Activated T-cell treated with anti-CD3 and anti-CD28 coated beads, Interleukin-2, amount 50 U/mL, for 1 hour (primary cell): ENCODE measurements at places on chromosomes 13 and 19.

GRCh38 chr19:32227561-32228165 is 117.7 kb upstream of the ZNF507 start:
- DNase-seq, result no peak

- no peak for DNase-seq
These were observed 1.7 kb downstream of the MCF2L start for GRCh38 chr13:112970552-112971287.

- no peak for DNase-seq
These were observed 129.2 kb downstream of the PAN3 start for GRCh38 chr13:28267497-28267896.

GRCh38 chr19:2659856-2660432 is 42.5 kb downstream of the GNG7 start:
- DNase-seq, result no peak

GRCh38 chr13:48680756-48681392 is 27.1 kb downstream of the CYSLTR2 start:
- DNase-seq, result no peak

DNA sequence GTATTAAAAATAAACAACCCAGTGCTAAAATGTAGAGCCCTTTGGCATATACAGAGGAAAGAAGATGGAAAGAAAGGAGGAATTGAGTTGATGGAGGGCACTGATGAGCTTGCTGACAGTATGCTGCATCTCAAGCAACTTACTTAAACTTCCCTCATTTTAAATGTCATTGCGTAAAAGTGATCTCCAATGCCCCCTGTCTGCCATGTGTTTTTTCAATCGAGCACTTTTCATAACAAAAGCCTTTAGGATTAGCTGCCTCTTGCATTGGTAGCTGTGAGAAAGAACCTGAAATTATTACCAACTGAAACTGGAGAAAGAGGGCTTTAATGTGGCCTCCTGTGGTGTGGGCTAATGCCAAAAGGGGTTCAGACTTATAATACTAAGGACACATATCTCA is 541.6 kb downstream of the SUCLA2 start:
- DNase-seq, result no peak

DNA sequence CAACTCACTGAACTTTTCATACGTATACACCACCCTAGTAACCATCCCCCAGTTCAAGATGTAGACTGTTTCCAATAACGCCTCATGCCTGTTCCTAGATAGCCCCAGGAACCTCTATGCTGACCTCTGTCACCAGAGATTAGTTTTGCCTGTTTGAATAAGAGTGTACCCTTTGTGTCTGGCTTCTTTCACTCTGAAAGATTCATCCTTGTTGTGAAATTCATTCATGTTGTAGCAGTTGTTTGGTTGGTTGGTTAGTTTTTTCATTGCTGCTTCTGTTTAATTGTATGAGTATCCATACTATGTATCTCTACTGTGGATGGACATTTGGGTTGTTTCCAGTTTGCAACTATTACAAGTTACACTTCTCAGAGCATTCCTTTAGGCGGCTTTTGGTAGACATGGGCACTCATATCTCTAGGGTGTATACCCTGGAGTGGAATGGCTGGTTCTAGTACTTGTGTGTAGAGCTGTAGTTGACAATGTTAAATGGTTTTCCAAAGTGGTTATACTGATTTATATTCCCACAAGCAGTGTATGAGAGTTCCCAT is 1.6 kb downstream of the RNASEH2B start:
- no peak for DNase-seq

GRCh38 chr19:13887517-13887916 is 10.6 kb downstream of the NANOS3 start:
- no peak for DNase-seq

DNA sequence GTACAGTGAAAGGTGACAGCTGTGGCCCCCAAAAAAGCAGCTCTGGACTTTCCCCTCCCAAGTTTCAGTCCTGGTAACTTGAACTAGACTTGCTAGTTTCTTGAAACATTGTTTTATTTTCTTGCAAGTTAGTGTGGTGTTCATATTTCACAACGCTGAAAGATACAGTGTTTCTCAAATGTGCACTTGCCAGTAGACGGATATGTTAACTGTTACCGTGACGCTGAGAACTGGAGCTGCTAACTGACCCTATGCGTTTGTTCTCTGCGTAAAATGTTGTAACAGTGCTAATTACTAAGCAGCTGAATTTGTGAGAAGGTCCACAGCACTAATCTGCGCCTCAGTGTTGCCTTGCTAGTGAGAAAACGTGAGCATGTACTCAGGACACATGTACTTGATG is 79.6 kb downstream of the GGACT start:
- DNase-seq, result no peak

GRCh38 chr19:42380155-42380554 is 9.9 kb downstream of the CNFN start:
- no peak for DNase-seq

DNA sequence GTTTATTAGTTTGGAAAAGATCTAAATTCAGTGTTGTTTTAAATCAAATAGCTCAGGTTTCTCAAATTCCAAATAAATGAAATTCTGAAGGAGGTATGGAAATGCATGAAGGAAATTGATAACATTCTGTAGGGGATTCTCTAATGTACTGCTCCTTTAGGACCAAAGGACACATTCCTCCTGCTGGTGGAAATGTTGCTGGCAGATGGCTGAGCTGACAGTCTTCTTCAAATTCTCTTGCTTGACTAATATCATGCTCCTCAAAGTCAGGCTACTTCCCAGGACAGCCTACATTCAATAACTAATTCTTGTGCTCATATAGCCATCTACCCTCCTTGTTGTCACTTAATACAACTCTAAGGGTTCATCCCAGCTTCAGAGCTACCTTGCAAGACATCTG is 1118.5 kb downstream of the PCDH9 start:
- DNase-seq, result no peak
